ENCODE measurements at places on chromosomes 12 and 14.

GRCh38 chr12:132219323-132219722 lies 75.1 kb downstream of the NOC4L start:
- peak; percentile 58 for DNase-seq

DNA sequence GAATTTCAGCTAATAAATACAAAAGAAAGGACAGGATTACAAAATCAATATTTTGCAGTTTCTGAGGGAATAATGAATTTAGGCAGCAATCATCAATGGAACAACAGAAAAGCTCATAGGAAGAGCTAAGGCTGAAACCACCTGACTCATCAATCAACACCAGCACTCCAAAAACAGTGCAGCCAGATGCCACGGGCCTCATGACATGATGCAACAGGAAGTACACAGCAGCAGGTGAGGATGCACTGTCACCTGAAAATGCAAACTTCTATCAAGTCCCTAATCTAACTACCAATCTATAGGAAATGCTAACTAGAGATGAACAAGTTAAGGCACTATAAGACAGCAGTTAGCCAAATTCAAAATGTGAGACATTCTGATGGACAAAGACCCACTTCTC lies 21.7 kb downstream of the GNS start:
- peak; percentile 33 for DNase-seq

DNA sequence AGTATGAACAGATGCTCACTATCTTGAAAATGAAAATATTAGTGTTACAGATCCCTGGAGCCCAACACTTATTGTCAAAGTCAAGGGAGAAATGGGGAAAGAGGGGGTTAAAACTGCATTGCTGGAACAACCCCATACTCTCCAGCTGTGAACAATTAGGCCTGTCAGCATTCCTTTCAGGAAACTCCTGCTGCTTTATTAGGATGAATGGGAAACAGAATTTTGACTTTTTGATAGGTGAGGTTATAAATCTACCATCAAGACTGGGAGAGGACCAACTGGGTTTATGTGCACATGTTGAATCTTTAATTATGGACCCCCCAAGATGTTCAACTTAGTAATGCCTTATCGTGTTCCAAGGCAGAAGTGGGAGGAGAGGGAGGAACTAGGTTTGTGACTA lies 85.0 kb downstream of the TMTC1 start:
- DNase-seq = no peak

- DNase-seq = no peak
Measured at GRCh38 chr14:36035675-36036074, 140.8 kb downstream of the PTCSC3 start.

GRCh38 chr12:111359231-111359913 lies 9.5 kb downstream of the PHETA1 start:
- no peak for DNase-seq

GRCh38 chr14:68757618-68758081 lies 35.2 kb downstream of the ZFP36L1 start:
- DNase-seq = no peak

Measured in NCI-H1417 (cell line).